ENCODE measurements at places on chromosomes 13 and 19. TPM values are rescaled to one million over a fixed set of nuclear protein-coding genes. Genes with fewer than 3 reads are reported as not detected.

DNA sequence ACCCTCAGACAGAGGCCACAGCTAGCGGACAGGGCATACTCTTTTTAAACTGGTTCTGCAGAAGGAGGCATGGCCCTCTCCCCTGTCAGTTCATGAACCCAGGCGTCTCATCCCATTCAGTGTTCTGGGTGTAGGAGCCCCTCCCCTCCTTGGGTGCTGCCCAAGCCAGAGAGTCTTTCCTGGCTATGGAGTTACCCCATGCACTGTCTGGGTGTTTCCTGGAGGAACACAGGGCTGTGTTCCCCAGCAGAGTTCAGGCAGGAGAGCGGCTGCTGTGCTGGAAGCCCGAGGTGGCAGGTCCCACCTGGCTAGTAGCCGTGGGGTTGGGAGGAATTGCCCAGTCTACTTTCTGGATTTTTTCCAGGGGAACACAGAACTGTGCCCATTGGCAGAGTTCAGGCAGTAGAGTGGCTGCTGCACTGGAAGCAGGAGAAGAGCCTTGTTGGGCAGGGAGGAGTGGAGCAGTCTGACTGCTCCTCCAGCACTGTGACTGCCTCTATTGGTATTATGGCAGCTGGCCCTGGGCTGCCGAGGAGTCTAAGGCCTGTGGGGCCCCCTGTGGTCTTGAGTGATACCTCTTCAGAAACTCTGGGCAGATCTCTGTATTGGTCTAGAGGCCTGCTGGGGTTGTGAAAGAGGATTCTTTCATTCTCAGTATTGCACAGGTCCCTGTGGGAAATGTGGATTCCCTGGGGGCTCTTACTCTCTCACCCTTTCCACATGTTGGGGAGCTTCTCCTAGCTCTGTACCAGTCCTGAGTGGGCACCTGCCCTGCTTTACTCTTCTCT, 168.3 kb downstream of the PCDH20 start:
- no peak for DNase-seq
- H3K36me3 ChIP-seq: no peaks in the 10 kb centered on the region
- H3K27ac ChIP-seq: no peak overlapping the region
- H3K4me1 ChIP-seq: no peaks in the 10 kb centered on the region
- H3K4me3 ChIP-seq: no peak overlapping the region

Gene KLK1
- total RNA-seq: not detected

Gene CACNA1A
- total RNA-seq: 0.77 TPM

Gene AP1M2
- 2.0 TPM for total RNA-seq
